Tibial nerve (tissue), 4 donors: ENCODE measurements at places on chromosomes 2 and 18. TPM values are rescaled to one million over a fixed set of nuclear protein-coding genes. Genes with fewer than 3 reads are reported as not detected.
A peak's percentile ranks its signal among the peaks of the same experiment; 100 is the strongest.

- no peak for DNase-seq
Observed at GRCh38 chr2:201024518-201024917, 47.0 kb downstream of the HYCC2 start.

DNA sequence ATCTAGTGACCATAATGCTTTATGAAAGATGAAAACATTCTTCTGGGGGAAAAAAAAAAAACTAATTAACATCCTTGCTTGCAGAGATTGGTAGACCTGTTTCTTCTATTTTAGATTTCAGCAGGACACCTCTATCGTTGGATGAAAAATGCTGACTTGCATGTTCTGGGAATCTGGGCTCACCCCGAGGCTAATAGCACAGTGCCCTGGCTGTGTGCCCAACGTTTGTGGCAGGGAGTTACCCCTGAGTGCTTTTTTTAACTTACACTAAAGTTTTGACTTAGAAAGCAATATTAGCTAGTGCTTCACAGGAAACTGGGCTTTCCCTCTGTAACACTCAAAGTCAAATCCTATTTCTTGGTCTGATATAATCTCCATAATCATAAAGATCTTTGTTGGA, 233.2 kb downstream of the SLC8A1 start:
- DNase-seq = peak; percentile 35

Gene GCA
- 15.1 TPM for total RNA-seq

Gene TMEM163
- total RNA-seq = not detected

Gene MDH1B
- 0.63 TPM for total RNA-seq

- DNase-seq = no peak
Observed at GRCh38 chr2:165522719-165523118, 53.2 kb downstream of the CSRNP3 start.

DNA sequence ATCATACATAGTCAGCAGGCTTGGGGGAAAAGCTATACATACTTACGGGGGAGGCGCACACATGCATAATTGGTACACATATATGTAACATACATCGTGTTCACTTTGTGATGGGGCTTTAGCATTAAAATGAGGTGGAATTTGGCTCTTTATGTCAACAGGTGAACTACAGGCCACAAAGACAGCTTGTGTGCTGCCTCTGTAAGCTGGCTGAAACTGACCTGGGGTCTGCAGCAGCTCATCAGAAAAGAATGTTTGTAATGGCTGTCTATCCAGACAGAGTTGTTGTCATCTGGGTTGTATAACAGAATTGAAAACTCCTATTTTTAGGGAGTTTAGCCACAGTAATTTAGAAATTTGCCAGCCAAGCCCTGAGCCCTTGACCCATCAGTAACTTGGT, 4.7 kb upstream of the KCNG3 start:
- no peak for DNase-seq

- no peak for DNase-seq
Observed at GRCh38 chr2:115129536-115129935, 687.1 kb downstream of the DPP10 start.

- no peak for DNase-seq
Observed at GRCh38 chr18:63161761-63162195, 157.8 kb downstream of the BCL2 start.

Gene DLGAP1
- total RNA-seq = 1.7 TPM

GRCh38 chr2:36951027-36951518, 15.3 kb downstream of the STRN start:
- DNase-seq = no peak

DNA sequence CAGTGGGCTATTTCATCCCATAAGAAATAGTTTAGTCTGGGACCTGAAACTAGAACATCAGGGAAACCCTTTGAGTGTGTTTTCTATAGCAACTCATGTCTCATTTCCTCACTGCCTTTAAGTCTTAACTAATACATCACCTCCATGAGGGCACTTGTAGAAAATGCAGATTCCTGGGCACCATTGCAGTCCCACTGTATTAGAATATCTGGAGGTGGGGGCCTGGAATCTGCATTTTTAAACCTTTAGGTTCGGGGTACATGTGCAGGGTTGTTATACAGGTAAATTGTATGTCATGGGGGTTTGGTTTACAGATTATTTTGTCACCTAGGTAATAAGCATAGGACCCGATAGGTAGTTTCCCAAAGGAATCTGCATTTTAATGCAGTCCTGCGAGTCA, 87.4 kb downstream of the ARHGEF33 start:
- no peak for DNase-seq

GRCh38 chr18:46333431-46334135, 229.4 kb downstream of the HAUS1 start:
- DNase-seq = no peak

DNA sequence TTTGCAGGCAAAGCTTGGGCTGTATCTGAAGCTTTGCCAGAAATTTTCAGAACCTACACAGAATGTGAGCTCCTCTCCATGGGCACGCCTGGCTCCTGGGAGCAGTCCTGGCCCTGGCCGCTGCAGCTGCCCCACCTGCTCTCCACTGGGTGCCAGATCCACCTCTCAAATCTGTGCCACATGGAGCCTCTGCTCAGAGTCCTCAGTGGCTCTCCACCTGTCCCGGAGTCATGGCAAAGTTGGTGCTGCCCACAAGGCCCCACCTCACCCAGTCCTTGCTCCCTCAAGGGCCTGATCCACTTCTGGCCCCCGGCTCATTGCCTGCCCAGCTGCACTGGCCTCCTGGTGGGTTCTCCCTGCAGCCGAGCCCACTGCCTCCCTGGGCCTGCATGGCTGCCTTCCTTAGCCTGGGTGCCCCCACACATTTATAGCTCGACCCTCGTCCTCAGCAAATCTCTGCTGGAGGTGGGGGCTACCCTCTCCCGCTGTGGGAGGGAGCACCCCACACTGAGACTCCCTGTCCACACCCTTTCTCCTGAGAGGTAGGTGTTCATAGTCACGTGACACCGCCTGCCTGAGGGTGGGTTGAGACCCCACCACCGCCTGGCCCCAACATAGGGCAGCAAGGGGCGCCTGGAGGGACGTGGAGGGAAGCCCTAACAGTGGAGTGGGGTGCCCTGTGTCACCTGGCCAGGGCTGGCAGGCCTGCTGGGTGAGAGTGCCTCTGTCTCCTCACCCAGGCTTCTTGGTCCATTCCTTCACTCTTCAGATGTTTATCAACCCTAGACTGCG, 224.1 kb downstream of the SH3RF3 start:
- no peak for DNase-seq
